ENCODE measurements at places on chromosomes 1 and 21.

DNA sequence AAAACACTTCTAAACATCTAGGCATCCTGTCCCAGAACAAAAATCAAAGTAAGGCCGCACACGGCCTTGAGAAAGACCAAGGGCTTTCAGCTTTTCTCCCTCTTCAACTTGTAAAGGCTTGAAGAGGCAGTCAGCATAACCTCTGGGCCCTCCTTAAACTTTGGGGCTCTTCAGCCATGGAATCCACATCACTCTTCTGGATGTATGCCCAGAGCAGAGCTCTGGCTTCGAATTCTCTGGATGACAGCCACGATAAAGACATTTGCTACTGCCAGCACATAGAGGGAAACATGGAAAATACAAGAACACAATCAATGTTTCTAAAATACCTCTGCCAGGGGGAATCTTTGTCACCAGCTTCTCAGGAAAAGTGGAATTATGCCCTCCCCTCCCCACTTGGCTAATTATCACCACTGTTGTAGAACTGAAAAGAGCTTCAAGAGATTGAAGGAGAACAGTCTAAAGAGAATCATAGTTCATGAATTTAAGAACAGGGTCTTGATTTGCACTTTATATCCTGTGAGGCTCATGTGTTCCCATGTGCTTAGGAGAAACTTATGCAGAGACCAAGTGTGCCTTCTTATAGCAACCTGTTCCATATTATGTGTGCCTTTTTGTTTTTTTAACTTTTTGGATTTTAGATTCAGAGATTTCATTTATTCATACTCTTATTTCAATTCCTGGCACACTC is 39.0 kb upstream of the DPT start:
- DNase-seq, result no peak

DNA sequence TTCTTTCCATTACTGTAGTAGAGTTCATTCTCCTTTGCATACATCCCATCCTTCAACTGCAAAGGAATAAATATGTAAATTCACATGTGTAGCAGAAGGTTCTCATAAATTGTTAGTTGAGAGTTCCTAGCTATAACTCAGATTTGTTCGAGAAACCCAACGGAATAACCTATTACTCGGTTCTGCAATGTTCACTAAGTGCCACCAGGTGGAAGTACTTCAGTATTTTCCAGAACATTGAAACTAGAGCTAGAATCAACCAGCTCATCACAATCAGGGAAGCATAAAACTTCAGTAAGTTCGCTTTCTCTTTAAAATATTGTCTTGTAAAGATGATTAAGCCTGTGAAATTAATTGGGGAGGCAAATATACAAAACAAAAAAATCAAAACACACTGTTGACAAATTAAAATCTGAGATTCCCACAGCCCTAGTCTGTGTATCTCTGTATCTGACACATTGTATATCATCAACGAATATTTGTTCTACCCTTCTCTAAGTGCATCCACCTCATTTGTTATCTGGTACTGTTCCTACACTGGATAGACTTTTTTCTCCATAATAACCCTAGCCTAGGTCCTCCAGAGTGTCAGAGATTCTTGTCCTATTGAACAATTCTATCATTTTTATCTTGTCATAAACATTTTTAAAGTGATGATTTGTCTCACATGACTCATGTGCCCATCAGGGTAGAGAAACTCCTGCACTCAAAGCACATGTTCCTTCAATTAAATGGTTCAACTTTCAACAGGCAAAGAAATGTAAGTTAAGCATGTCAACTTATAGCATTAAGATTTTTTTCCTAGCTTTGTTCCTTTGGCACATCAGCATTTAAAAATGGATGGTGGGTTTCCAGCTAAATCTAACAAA is 31.9 kb downstream of the MROH9 start:
- no peak for DNase-seq

GRCh38 chr1:168135921-168136708 is 615 bp downstream of the GPR161 start:
- no peak for DNase-seq

- no peak for DNase-seq
Measured at GRCh38 chr1:70041317-70042045, 163.9 kb downstream of the LRRC40 start.

DNA sequence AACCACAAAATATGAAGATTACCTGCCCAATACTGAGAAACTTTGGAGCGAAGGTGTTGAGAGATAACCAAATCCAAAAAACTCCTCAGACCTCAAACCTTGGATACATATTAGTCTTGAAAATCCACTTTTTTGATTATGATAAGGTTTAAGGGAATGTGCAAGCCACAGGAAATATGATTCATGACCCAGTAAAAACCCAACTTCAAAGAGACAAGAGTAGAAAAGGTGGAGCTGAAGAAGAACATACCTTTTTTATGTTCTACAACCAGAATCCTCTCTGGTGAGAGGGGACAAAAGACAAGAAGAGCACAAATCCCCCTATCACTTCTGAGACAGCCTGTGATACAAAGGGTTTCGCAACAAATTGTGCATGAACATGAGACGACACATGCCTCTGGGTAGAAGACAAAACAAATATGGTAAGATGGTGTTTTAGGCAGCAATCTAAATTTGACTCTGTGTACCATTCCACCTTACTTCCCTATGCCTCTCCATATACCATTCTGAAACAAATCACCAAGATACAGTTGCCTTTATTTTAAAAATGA is 37.3 kb downstream of the COL24A1 start:
- no peak for DNase-seq

- no peak for DNase-seq
Measured at GRCh38 chr1:170307426-170307825, 161.7 kb downstream of the NTMT2 start.

DNA sequence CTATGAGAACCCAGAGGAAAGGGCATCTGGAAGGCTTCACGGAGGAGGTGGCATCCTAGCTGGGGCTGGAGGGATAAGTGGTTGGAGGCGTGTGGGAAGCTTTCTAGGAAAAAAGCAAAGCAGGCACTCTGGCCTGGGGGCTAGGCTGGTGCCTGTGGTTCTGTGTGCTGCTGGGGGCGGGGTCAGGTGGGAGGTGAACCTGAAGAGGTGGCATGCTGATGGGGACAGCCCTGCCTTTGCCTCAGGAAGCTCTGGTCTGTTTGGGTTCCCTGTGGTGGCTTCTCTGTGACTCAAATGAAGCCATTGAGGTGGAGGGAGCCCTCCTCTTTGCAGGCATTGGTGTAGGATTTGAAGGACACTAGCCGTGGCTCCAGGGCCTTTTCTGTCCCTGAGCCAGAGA is 221.6 kb upstream of the POU3F1 start:
- DNase-seq, result no peak

DNA sequence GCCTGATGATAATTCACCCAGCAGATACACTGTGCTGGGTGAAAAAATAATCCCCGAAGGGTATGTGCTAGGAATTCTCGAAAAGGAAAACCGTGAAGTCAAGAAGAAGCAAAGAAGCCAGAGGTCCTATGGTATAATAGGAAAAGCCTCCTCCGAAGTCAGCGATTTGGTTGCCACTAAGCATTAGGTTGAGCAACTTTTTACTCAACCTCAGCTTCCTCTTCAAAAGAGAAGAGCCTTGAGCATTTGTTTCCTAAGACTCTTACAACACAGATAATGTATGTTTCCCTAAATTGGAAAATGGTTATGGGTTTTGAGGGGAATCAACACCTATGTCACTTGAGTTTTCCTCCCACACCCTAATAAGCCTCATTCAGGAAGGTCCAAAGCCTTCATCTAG is 21.3 kb upstream of the MNDA start:
- no peak for DNase-seq

GRCh38 chr1:175303201-175303707 is 110.7 kb upstream of the KIAA0040 start:
- DNase-seq, result no peak

GRCh38 chr1:79375352-79375751 is 368.8 kb upstream of the ADGRL4 start:
- no peak for DNase-seq

- no peak for DNase-seq
Measured at GRCh38 chr21:14403681-14404318, 20.9 kb upstream of the HSPA13 start.

- no peak for DNase-seq
Measured at GRCh38 chr1:44676484-44677200, 2.1 kb downstream of the ARMH1 start.

DNA sequence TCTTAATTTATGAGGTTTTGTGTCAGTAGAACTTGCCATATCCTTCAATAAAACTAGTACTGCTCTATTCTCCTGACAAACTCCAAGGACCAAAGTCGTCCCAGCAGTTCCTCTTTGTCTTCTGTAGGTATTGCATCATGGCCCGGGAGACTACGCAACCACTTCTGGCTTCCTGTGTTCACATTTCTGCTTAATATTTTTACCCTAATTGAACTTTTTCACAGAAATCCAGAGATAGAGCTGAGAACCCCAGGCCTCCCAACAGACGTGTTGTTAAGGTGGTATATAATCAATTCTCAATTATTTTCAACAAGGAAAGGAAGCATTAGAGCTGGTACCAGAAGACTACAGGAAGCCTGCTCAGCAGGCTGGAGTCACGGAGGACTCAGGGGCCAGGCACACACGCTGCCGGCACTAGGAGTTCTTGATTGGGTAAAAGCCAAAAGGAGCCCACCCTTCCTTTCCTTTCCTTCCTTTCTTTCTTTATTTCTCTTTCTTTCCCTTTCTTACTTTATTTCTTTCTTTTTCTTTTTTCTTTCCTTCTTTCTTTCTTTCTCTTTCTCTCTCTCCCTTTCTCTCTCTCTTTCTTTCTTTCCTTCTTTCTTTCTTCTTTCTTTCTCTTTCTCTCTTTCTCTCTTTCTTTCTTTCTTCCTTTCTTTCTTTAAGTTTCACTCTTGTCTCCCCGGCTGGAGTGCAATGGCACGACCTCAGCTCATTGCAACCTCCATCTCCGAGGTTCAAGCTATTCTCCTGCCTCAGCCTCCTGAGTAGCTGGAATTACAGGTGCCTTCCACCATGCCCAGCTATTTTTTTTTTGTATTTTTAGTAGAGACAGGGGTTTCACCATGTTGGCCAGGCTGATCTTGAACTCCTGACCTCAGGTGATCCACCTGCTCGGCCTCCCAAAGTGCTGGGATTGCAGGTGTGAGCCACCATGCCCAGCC is 173.7 kb downstream of the ZBTB18 start:
- DNase-seq, result no peak

Measured in activated CD8-positive, alpha-beta memory T cell treated with anti-CD3 and anti-CD28 coated beads for 48 hours (primary cell).